ENCODE measurements at places on chromosomes 6 and 20.
A peak's percentile ranks its signal among the peaks of the same experiment; 100 is the strongest.

- H3K27ac ChIP-seq, result peak overlapping the region; percentile 90
- DNase-seq, result peak; percentile 35
- H3K36me3 ChIP-seq, result peaks cover 10% of the 10 kb centered on the region
- H3K4me1 ChIP-seq, result peaks cover 35% of the 10 kb centered on the region
- H3K27me3 ChIP-seq, result no peaks in the 10 kb centered on the region
Measured at GRCh38 chr6:149545258-149545753, 537 bp downstream of the PPIL4 start.

DNA sequence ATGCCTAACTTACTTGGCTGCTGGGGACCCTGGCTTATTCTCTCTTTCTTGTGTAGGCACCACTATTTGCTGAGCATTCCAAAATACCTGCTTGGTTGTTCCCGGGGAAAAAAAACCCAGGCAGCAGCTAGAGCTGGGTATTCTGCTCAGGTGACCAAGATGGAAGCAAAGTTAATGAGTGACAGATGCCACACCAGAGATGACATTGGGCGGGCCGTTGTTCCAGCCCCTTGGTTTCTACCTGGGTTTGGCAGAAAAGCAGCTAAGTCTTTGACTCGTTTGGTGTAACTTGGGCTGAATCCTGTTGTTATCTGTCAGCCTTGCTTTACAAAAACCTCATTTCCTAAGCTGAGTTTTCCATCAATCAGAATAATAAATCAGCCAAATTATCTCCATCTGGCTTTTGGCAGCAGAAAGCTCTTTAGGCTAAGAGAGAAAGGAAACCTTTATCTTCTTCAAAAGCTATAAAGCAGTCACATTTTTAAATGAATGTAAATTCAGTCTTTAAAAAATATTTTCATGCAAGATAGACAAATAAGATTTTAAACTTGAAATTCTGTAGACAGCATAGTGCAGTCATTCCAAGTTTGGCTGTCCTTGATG lies 202.0 kb upstream of the GMDS start:
- H3K27me3 ChIP-seq, result no peaks in the 10 kb centered on the region
- H3K27ac ChIP-seq, result no peak overlapping the region
- no peak overlapping the region for H3K4me3 ChIP-seq
- peaks cover 4% of the 10 kb centered on the region for H3K36me3 ChIP-seq

DNA sequence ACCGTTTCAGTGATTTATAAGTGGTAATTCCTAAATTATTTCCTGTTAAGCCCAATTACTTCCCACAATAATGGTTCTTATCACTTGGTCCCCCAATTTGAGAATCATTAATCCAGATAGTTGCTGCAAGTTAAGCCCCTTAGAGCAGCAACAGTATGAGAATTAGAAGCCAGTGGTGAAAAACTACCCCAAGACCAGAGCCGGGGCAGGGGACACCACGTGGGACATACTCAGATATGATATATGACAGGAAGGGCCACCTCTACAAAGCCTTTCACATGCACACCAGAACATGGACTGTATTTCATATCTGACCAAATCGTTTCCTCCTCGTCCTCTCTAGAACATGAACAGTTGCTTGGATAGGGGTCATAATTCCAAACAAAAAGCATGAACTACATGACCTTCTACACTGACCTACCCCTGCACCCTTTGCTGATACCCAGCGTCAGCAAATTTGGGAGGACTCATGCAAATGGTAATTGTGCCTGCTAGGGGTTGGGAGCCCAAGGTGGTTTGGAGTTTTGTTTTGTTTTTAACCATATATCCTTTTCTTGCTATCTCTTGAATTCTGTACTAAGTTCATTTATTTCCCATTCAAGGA lies 3.9 kb downstream of the JAG1 start:
- DNase-seq, result no peak
- H3K4me3 ChIP-seq, result peak overlapping the region; percentile 85
- H3K27ac ChIP-seq, result no peak overlapping the region
- peaks cover 26% of the 10 kb centered on the region for H3K36me3 ChIP-seq
- peaks cover 53% of the 10 kb centered on the region for H3K4me1 ChIP-seq
- no peaks in the 10 kb centered on the region for H3K27me3 ChIP-seq

GRCh38 chr6:36838896-36839748 lies at the start of gene CPNE5:
TSS of gene CPNE5 (minus strand) at chr6:36839444. CDS start at chr6:36839377, 67 bp downstream.
- peak within 1 kb of the TSS; percentile 87 for H3K27ac ChIP-seq
- DNase-seq, result peak; percentile 59
- peaks cover 16% of the 10 kb centered on the region for H3K4me1 ChIP-seq
- H3K27me3 ChIP-seq, result no peaks in the 10 kb centered on the region
- H3K36me3 ChIP-seq, result no peaks in the 10 kb centered on the region

GRCh38 chr6:164533045-164533362 lies 776.4 kb downstream of the C6orf118 start:
- DNase-seq, result peak; percentile 26
- no peaks in the 10 kb centered on the region for H3K36me3 ChIP-seq
- no peaks in the 10 kb centered on the region for H3K27me3 ChIP-seq
- H3K4me3 ChIP-seq, result no peak overlapping the region

DNA sequence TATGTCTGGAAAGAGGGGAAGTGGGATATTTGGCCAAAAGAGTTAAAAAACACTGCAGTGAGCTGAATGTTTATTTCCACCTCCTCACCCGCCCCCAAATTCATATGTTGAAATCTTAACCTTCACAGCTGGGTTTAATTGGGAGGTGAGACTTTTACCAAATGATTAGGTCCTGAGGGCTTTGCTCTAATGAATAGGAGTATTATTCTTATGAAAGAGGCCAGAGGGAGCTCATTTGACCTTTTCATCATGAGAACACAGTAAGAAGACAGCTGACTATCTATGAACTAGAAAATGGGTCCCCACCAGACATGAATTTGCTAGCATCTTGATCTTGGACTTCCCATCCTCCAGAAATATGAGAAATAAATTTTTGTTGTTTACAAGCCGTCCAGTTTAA lies 1028.9 kb downstream of the PHF3 start:
- no peak overlapping the region for H3K27ac ChIP-seq
- no peaks in the 10 kb centered on the region for H3K4me1 ChIP-seq

- no peaks in the 10 kb centered on the region for H3K4me1 ChIP-seq
- no peak overlapping the region for H3K4me3 ChIP-seq
- DNase-seq, result no peak
- H3K27me3 ChIP-seq, result no peaks in the 10 kb centered on the region
- no peak overlapping the region for H3K27ac ChIP-seq
- H3K36me3 ChIP-seq, result peaks cover 63% of the 10 kb centered on the region
Measured at GRCh38 chr6:617456-618100, 39.3 kb downstream of the HUS1B start.

Measured in heart left ventricle (tissue), 16 donors.